ENCODE measurements at places on chromosomes 6 and 20.

GRCh38 chr6:16769986-16770376 is 8.7 kb upstream of the ATXN1 start:
- DNase-seq = peak; percentile 84

GRCh38 chr20:1369970-1370369 is 22.9 kb downstream of the FKBP1A start:
- no peak for DNase-seq

DNA sequence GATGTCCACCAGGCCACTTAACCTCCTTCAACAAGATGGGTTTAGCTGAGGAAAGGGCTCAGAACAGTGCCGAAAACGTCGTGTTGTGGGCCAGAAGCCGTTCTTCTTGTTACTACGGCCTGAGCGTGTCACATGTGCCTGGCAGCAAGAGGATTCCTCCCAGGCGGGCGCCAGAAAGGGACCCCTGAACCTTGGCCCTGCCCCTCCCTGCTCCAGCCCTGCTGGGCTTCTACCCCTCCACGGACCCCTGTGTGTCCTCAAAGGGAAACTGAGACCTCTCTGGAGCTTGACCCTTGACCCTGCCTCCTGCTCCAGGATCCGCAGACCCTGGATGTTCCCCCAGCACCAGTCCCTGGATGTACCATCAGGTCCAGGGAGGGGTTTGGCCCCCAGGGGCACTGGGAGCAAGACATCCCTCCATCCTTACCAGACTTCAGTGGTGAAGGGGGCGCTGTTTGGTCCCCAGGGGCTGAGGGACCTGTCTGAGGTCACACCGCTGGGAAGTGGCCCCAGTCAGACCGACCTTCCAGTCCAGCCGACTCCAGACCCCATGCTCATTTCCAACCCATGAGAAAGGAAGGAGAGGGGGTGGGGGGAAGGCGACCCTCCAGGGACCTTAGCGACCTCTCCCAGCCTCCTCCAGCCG is 10.1 kb downstream of the HRH3 start:
- no peak for DNase-seq

DNA sequence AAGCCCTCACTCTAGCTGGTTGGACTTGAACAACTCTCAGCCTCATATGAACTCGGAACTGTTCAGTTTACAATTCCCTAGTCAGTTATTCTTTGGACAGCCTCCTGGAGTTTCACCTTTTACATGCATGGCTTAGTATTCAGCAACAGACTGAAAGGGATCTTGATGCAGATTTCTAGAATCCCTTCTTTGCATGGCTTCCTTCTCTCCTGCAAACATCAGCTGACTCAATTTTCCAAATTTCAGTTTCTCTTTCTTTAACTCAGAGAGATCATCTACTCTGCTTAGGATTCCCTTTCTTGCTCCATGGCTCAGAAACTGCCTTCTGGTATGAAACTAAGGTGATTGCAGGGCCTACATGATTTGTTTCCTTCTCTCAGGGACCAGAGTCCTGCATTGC is 99.6 kb downstream of the CEP57L1 start:
- no peak for DNase-seq

GRCh38 chr20:63939061-63939935 is 16.9 kb downstream of the UCKL1 start:
- DNase-seq = no peak

GRCh38 chr6:109450801-109451200 is 4.8 kb downstream of the MICAL1 start:
- DNase-seq = no peak

Measured in astrocyte of the cerebellum (primary cell).